ENCODE measurements at places on chromosomes 5 and 9. TPM values are rescaled to one million over a fixed set of nuclear protein-coding genes. Genes with fewer than 3 reads are reported as not detected.

- no peak for DNase-seq
Observed at GRCh38 chr9:124708633-124709291, 62.3 kb downstream of the NR6A1 start.

GRCh38 chr9:95373069-95373681 is 55.7 kb upstream of the FANCC start:
- DNase-seq: no peak

GRCh38 chr5:56421246-56422075 is 188.3 kb upstream of the ANKRD55 start:
- DNase-seq: no peak

DNA sequence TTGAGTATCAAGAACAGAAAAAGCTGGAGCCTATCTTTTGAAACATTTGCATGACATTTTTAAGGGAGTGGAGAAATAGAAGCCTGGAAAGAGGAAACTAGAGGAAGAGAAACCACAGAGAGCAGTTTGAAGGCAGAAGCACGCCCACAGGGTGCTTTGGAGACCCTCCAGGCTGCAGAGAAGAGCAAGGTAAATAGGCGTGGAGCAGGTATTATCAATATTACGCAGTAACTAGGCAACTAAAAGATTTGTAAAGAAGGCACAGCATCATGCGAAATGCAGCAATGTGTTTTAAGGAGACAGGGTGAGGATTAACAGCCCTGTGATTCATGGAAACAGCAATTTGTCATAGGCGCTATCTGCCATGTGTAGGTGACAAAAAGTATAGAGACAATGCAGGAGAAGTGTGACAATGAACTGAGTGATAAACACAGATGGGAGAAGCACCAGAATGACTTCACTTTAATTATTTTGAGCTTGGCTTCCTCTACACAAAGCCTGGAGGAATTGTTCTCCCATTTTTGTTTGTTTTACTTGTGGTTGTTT is 281.2 kb downstream of the BRINP1 start:
- no peak for DNase-seq

The SLC23A1 gene
- 2.5 TPM for total RNA-seq

GRCh38 chr5:139647506-139648204 is 494 bp upstream of the CXXC5 start:
- DNase-seq: no peak

- peak; percentile 57 for DNase-seq
Observed at GRCh38 chr9:4301971-4302427, 2.1 kb upstream of the GLIS3 start.

The DMGDH gene
- 1.2 TPM for total RNA-seq

GRCh38 chr5:75844301-75844700 is 127.1 kb upstream of the POC5 start:
- no peak for DNase-seq

The CMBL gene
- total RNA-seq: 81.4 TPM

GRCh38 chr9:133669182-133669801 is 33.1 kb downstream of the DBH start:
- DNase-seq: no peak

The CTNND2 gene
- total RNA-seq: 0.70 TPM

- DNase-seq: no peak
Observed at GRCh38 chr9:116342061-116342460, 188.5 kb downstream of the PAPPA start.

DNA sequence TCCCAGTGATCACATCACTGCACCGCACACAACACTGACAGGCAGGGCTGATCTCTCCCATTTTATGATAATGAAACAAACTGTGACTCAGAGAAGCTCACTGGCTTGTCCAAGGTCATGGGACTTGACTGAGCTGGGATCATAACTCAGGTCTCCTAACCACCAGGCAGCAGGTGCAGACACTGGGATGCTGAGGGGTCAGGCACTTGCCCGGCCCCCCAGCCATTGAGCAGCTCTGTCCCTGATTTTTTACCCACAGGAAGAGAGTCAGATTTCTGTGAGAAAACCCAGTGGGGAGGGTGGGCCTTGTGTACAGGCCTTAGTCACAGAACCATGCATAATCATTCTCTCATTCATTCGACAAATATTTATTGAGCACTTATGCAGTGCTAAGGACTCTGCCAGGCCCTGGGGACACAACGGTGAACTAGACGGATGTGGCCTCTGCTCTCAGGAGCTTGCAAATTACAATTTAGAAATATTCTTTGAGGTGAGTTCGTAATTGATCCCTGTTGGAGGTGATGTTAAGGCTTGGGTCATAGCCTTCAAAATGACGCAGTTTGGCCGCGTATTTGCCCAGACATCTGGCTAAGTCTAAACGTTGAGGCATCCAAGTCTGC is 54.5 kb upstream of the TGFBR1 start:
- DNase-seq: no peak

- DNase-seq: no peak
Observed at GRCh38 chr5:27748847-27749246, 710.5 kb upstream of the CDH9 start.

The GPRIN1 gene
- 2.4 TPM for total RNA-seq

The TNC gene
- total RNA-seq: 6.5 TPM

GRCh38 chr5:147223948-147224791 is 10.7 kb upstream of the STK32A start:
- no peak for DNase-seq

- DNase-seq: no peak
Observed at GRCh38 chr5:54217826-54218503, 92.4 kb downstream of the ARL15 start.

DNA sequence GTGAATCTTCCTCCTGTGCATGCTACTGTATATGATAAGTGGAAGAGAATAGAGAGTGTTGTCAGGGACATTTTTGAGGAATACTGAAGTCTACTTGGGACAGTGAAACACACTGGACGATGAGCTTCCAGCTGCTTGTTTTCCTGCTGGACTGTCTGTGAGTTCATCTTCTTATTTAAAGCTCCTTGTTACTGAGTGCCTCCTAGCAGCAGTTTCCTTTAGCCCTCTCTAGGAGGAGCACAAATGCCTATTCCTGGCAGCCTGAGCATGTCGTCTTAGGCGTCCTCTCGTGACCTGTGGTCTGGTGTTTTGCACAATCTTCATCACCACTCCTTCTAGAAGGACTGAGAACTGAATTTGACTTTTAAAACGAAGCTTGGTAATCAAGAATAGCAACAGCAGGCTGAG is 43.8 kb downstream of the ANKRD33B start:
- no peak for DNase-seq

The CBY3 gene
- total RNA-seq: not detected

GRCh38 chr9:75148561-75148960 is 60.2 kb downstream of the OSTF1 start:
- no peak for DNase-seq

DNA sequence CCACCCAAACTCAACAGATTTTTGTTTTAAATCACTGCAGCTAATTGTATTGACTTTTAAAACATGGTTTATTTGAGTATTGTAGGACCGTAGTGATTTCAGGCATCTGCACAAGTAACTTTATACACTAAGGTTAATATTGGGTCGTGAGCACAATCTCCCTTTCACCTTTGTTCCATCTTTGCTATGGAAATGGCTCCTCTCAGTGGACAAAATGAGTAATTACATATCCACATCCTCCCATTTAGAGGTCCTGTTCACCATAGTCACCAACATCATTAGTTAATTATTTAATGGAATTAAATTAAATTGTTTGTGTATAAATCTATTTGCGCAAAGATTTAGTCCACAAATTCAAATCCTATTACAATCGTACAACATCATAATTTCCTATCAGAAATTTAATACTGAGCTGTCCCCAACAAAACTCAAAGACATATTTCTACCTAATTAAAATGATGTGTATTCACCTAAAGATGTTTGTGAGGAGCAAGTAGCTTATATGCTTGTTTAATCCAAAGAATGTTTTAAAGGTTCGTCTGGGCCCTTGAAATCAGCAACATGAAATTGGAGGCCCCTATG is 173.0 kb upstream of the DAPK1 start:
- no peak for DNase-seq

DNA sequence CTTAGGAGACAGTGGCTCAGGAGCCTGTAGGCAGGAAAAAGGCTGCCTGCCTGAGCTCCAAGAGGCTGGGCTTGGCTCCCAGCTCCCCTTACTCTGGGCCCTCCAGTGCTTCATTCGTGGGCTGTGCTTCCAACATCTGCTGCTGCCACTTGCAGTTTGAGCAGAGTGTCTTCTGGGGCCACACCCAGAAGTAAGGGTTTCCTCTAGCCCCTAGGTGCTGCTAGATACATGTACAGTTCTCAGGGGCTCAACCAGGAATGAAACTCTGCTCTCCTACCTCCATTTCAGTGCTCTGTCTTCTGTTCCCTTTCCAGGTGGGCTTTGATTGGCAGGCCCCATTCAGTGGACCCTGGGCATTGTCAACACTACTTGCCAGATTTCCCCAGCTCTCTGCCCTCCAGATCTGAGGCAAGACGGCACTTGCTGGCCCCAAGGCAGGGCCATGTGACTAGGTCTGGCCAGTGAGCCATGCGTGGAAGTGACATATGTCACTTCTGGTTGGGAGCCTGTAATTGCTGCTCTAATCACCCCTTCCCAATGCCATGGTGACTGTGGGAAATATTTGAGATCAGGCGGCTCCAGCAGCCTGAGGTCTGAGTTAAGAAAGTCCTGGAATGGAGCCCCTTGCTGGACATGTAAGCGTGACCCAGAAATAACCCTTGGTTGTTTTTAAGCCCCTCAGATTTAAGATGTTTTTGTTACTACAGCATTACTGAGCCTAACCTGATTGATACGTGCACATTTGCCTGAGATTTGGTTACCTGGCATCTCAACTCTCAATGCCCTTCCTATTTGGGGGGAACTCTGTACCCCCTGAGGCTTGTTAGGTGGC is 9.4 kb upstream of the BOD1 start:
- no peak for DNase-seq

DNA sequence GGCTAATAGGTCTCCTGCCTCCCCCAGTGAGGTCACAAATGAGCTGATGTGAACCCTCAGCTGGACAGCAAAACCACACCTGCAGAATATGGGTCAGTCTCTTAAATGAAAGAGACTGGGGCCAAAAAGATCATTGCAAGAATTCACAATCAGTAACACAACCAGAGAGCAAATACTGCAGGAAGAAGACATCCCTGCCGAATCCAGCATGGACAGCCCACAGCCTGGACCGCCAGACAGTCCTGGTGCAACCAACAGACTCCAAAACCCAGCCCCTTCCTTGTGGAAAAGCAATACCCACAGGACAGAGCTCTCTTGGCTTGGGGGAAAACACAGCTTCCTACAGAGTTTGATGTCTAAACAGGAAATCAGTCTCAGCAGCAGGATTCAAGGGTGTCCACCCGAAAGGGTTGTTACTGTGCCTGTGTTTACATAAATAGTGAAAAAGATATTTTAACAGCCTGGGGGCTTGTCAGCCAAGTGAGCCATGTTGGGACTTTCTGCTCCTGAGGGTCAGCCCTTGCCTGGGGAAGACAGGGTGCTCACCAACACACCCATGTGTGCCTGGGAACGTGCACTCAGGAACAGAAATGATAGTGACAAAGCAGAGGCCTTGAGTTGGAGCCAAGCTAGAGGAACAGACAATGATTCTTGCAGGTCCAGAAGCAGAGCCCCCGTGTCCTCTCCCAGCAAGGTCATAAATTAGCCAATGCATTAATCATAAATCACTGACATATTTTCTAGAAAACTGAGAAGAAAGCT is 106.2 kb downstream of the SEMA5A start:
- no peak for DNase-seq

DNA sequence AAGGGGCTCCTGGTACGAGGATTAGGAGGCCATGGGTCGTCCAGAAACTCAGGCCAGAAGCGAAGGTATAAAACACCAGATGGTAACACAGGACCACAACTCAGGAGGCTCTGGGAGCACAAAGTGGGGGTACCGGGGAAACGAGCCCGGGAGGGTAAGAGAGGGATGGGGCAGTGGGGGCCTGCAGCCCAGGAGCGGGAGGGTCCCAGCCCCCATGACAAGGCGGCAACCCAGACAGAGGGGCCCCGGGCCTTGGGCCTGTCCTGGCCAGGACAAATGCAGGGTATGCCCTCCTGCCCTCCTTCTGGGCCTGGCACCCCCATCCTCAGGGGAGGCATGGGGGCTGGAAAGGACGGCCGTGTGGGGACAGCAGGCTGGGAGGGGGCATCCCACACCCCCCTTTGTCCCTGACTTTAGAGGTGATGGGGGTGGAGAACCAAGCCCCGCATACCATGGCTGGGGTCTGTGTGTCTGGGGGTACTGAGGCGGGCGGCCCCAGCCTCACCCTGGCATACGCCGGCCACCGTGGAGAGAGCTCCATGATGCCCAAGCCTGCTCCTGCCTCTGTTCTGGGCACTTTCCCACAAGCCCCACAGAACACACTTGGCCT is 47.0 kb upstream of the EXOC3 start:
- DNase-seq: peak; percentile 31

The ECM2 gene
- 5.0 TPM for total RNA-seq

DNA sequence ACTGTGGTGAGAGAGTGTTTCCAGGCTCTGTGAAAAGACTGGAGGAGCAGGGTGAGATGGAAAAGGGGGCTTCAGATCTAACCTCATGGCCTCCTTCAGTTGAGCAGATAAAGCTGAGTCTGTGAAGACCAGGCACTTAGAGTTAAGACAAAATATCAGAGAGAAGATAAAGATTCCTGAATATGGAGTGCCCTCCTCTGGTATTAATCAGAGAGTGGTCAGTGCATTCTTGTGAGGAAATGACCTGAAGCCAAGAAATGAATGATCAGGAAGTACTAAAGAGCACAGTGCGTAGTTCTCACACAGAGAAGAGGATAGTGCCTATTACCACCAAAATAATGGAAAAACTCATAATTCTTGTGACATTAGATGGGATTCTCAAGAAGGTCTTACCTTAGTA is 1417.0 kb upstream of the ACO1 start:
- no peak for DNase-seq

- no peak for DNase-seq
Observed at GRCh38 chr5:151296974-151297373, 6.6 kb downstream of the SLC36A3 start.

All from mucosa of descending colon (tissue), 3 donors.